ENCODE measurements at places on chromosomes 4 and X.

DNA sequence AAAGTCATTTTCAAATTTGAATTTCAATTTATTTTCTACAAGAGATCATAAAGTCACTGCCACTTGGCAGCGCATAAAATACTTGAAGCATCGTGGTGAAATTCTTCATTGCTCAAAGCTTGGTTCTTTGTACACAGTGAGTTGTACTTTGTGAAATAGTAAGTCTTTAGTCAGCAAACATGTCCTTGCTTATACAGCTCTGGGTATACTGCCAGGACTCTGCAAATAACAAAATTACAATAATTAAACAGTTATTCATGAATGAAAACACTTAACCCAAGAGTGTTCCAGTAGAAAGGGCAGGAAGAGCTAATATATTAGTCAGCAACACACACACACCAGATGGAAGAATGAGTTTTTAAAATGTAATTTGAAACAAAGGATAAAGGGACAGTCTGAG lies 1300.9 kb upstream of the DIAPH2 start:
- DNase-seq, result no peak

DNA sequence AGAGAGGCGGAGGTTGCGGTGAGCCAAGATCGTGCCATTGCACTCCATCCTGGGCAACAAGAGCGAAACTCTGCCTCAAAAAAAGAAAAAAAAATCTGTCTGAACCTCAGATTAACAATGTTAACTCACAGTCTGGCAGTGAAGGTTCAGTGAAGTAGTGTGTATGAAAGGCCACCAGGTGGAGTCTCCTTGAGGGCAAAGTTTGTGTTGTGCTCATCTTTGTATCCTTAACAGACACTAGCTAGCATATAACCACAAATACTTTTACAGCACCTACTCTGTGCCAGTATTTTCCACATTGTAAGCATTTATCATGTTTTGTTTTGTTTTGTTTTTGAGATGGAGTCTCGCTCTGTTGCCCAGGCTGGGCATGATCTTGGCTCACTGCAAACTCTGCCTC lies 46.0 kb upstream of the MGST2 start:
- no peak for DNase-seq

GRCh38 chrX:152108527-152108926 lies 29.9 kb downstream of the MAGEA10 start:
- DNase-seq, result no peak

- DNase-seq, result no peak
These were observed at the start of gene SLC9B2 for GRCh38 chr4:103076747-103077347. Gene SLC9B2 (minus strand): TSS chr4:103076761. CDS start chr4:103067550, 9,211 bp downstream.

DNA sequence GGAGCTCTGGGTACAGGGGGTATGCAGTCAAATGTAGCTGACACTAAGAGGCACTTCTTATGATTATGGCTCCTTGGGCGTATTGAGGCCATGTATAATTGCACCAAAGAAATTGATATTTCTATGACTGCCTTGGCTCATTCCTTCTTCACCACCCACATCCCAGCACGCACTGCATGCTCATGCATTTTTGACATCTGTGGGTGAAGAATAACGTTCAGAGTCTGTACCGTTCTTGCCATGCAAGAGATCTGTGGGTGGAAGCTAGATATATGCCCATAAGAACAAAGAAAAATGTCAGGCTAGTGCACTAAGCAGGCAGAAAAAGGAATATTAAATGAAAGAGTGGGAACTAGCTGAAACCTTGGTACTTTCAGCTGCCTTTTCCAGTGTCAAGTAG lies 93.4 kb downstream of the EMCN start:
- DNase-seq, result no peak
